ENCODE measurements at places on chromosomes 4 and X. TPM values are rescaled to one million over a fixed set of nuclear protein-coding genes. Genes with fewer than 3 reads are reported as not detected.

- no peak for DNase-seq
- H3K36me3 ChIP-seq = no peaks in the 10 kb centered on the region
- no peak overlapping the region for H3K27ac ChIP-seq
- H3K27me3 ChIP-seq = no peaks in the 10 kb centered on the region
- H3K4me3 ChIP-seq = no peak overlapping the region
- no peaks in the 10 kb centered on the region for H3K4me1 ChIP-seq
Observed at GRCh38 chr4:118920247-118920646, 31.6 kb downstream of the SYNPO2 start.

GRCh38 chrX:15404401-15405096 lies 20.3 kb upstream of the VEGFD start:
- peaks cover 6% of the 10 kb centered on the region for H3K4me1 ChIP-seq
- no peaks in the 10 kb centered on the region for H3K36me3 ChIP-seq
- no peaks in the 10 kb centered on the region for H3K27me3 ChIP-seq

GRCh38 chr4:137664046-137664387 lies 131.7 kb upstream of the PCDH18 start:
- H3K36me3 ChIP-seq = no peaks in the 10 kb centered on the region
- no peak overlapping the region for H3K4me3 ChIP-seq
- H3K27ac ChIP-seq = no peak overlapping the region
- no peaks in the 10 kb centered on the region for H3K4me1 ChIP-seq
- no peaks in the 10 kb centered on the region for H3K27me3 ChIP-seq

DNA sequence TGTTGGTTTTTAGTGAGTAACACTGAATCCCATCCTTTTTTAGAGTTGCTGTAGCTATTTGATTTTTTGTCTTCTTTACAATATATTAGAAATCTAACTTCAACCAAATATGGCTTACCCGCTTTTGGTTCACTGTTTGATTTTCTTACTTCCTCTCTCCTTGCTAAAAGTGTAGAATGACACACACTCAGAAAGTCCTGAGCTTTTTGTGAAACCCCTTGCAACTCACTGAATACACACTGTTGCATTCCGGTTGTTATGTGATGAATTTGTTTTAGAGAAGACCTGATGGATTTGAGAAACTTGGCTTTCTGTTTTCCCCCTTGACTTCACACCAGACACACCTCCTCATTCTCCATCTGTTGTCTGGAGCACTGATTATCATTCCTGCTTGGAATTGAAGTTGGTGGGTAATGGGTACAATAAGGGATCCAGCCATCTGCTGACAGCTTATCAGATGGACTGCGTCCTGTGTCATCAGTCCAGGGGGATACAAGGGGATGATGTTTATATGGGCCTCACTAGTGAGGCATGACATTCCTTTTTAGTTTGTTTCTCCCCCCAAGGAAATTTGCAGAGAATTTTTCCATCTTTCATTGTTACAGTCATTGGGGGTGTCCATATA lies 5.2 kb downstream of the TMEM164 start:
- H3K27ac ChIP-seq = no peak overlapping the region
- H3K27me3 ChIP-seq = peaks cover 4% of the 10 kb centered on the region
- no peaks in the 10 kb centered on the region for H3K36me3 ChIP-seq

GRCh38 chrX:84469226-84469625 lies 33.0 kb downstream of the HDX start:
- no peaks in the 10 kb centered on the region for H3K36me3 ChIP-seq
- H3K27me3 ChIP-seq = no peaks in the 10 kb centered on the region
- H3K27ac ChIP-seq = no peak overlapping the region

DNA sequence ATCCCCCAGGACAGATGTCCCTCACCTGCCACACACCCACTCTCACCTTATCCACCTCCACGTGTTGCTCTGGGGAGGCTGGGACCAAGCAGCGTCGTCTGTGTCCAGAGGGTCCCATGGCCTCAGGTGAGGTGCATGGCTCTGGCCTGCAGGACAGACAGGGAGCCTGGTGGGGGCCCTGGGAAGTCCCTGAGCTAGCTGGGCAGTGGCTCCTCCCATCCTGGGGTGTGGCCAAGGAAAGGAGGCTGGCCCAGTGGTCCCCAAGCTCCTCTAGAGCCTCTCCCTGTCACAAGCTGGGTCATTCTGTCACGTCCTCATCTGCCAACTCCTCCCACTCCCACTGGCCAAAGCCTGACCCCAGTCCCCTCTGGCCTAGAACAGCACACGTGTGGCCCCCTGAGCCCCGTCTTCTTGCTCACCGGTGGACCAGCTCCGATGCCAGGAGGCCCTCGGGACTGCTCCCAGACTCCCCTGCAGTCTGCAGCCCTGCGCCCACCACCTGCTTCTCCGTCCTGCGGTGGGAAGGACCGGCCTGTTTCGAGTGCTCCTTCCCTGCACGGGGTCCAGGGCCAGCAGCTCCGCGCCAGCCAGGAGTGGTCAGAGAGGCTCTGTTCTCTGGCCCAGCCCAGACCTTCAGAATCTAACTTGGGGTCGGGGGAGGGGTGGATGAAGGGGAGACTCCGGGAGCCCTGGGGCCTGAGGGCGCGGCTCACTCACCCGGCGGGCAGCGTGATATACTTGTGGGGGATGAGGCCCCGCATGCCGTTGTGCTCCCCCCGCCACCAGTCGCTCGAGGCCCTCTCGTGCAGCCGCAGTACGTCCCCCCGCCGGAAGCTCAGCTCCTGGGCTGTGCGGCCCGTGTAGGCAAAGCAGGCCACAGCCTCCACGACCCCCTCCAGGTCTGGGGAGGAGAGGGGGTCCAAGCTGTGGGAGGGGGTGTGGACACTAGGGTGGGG lies 4.8 kb downstream of the AVPR2 start:
- no peaks in the 10 kb centered on the region for H3K4me1 ChIP-seq
- H3K36me3 ChIP-seq = no peaks in the 10 kb centered on the region
- H3K27me3 ChIP-seq = peaks cover 23% of the 10 kb centered on the region
- no peak overlapping the region for H3K4me3 ChIP-seq
- no peak overlapping the region for H3K27ac ChIP-seq
- DNase-seq = no peak

GRCh38 chr4:25421816-25422525 lies 44.9 kb downstream of the ANAPC4 start:
- no peak overlapping the region for H3K27ac ChIP-seq
- no peaks in the 10 kb centered on the region for H3K27me3 ChIP-seq
- H3K36me3 ChIP-seq = peaks cover 19% of the 10 kb centered on the region

- DNase-seq = no peak
- no peaks in the 10 kb centered on the region for H3K36me3 ChIP-seq
- no peak overlapping the region for H3K4me3 ChIP-seq
- H3K27me3 ChIP-seq = no peaks in the 10 kb centered on the region
- no peak overlapping the region for H3K27ac ChIP-seq
Observed at GRCh38 chr4:59904331-59904730, 1295.8 kb upstream of the ADGRL3 start.

Gene S100P
- total RNA-seq = not detected

Gene GATA1
- total RNA-seq = 0.27 TPM

Gene CFP
- total RNA-seq = 2.2 TPM

Gene ZCCHC18
- total RNA-seq = 0.69 TPM

Gene ABCG2
- total RNA-seq = 7.4 TPM

Gene BMX
- 0.41 TPM for total RNA-seq

Measured in adrenal gland (tissue), 19 donors.